Thoracic aorta (tissue), 2 donors: ENCODE measurements at places on chromosomes 2 and 18. TPM values are rescaled to one million over a fixed set of nuclear protein-coding genes. Genes with fewer than 3 reads are reported as not detected.

RNF152 gene
- total RNA-seq = 30.5 TPM

IL18RAP gene
- 1.4 TPM for total RNA-seq

SERPINB10 gene
- total RNA-seq = not detected

ERLEC1 gene
- 50.3 TPM for total RNA-seq

DNA sequence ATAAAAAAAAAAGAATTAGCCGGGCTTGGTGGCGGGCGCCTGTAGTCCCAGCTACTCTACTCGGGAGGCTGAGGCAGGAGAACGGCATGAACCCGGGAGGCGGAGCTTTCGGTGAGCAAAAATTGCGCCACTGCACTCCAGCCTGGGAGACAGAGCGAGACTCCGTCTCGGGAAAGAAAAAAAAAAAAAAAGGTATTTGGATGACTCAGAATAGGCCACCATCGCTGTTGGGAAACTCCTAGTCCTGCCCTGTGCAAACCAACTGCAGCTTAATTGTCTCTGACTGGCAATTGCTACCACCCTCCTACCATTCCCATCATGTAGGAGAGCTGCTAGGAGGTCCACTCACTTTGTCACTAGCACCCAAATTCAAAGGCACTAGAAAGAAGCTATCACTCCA, 43.5 kb downstream of the ATP8B1 start:
- DNase-seq = no peak

DNA sequence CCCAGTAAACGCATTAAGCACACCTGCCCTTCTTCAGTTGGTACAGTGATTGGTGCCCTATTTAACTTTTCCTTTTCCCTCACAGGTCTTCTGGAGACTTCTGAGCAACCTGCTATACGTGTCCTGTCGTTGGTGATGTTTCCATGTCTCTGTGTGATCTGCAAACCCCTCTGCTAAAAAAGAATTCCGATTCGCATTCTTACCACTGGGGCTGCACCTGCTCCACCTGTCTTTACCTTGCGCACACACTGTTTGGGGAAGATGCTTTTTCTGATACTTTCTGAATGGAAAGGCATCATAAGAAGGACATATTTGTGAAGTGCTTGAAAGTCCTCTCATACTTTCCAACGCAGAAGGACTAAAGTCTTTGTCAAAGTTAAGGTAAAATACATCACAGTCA, 323.9 kb upstream of the SOX11 start:
- no peak for DNase-seq

DNA sequence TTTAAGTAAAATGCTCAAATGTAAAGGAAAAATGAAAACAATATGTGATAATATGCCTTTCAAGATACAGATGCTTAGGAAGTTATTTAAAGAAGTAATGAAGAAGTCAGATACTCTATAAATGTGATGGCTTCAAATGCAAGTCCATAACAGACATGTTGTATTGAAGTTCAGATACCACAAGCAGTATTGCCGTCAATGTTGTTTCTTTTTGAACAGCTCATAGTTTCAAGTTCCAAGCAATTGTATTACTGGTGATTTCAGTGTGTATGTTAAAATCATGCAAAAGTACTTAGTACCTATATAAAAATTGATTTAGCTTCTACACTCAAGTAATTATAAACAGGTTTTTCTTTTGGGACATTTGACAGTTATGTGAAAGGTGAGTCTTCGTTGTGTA, 24.9 kb downstream of the KCMF1 start:
- DNase-seq = no peak

GRCh38 chr18:35770376-35771014, 189.0 kb downstream of the GALNT1 start:
- no peak for DNase-seq

DNA sequence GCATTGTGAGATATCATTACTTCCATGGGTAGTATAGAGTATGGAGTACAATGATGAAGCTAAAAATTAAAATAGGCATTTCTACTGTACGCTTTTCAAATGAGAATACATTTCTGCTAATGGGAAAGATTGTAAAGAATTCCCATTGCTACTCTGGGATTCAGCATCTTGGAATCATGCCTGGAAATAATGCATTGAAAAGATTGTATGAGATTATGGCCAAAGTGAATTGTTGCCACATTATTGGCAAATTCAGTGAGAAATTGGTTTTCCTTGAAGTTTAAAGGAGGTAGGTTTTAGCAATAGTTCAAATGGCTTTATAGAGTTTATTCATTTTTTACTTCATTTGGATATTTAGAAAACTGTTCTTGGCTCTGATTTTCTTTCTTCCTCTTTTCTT, 157.9 kb downstream of the GULP1 start:
- DNase-seq = no peak

GRCh38 chr18:74589021-74589420, 8.6 kb upstream of the ZNF407 start:
- no peak for DNase-seq

DNA sequence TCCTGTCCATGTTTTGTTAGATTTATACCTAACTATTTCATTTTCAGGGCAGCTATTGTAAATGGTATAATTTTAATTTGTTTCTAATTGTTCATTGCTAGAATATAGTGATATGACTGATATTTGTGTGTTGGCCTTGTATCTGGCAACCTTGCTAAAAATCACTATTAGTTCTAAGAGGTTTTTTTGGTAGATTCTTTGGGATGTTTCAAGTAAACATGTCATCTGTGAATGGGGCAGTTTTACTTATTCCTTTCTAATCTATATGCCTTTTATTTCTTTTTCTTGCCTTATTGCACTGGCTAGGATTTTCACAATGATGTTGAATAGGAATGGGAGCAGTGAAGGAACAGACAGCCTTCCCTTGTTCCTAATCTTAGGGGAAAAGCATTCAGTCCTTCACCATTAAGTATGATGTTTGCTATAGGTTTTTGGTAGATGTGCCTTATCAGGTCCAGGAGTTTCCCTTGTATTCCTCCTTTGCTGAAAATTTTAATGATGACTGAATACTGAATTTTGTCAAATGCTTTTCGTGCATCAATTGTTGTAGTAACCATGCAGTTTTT, 41.7 kb downstream of the SNORC start:
- DNase-seq = no peak

DNA sequence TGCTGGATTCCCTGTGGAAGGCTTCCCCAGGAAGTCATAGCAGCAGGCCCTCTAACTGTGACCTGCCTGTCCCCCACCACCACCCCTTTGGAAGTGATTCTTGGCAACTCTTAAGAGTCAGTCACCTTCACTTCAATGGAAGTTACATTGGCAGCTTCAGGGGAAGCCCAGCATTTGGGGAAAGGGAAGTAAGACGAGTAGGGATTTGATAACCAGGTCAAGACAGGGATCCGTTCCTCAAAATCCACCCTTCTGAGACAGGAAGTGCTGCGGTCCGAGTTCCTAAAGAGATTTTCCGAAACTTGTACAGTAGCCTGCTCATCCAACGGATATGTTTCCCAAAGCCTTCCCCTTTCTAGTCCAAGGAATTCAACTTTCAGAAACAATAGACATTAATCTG, 54.2 kb downstream of the MRPL35 start:
- DNase-seq = no peak
